ENCODE measurements at places on chromosomes 5 and 9.

DNA sequence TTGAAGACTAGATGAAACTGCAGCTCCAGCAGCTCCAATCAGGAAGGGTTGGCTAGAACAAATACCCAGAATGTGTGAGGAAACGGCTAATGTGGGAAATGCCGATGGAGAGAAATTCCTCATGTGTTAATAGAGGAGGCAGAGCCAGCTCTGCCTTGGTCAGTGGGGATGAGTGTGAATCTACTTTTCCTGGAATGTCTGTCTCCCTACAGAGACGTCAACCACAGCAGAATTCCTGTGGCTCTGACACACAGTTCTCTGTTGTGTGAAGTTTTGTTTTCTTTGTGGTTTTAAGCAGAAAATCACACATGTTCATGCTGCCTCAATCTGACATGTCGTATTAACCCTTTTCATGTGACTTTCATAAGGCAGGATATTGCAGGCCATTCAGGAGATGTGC, 476.6 kb upstream of the WWC1 start:
- no peak for DNase-seq

GRCh38 chr5:79685627-79686026, 4.0 kb upstream of the CMYA5 start:
- no peak for DNase-seq

DNA sequence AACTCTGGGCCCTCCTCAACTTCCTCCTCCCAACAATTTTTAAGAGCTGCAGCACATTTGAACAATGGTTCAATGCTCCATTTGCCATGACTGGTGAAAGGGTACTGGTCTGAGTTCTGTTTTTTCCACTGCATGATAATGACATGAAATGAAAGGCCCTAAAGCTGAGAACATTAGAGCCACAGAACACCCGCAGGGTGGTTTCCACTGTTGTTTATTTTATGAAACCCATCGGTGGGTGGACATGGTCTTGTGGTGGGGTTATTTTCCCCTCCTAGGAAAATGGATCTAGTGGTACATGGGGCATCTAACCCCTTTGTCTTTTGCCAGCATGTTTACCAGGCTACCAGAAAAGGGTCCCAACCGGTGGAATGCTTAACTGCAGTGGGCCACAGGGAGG, 71.8 kb downstream of the SMARCA2 start:
- DNase-seq: no peak

DNA sequence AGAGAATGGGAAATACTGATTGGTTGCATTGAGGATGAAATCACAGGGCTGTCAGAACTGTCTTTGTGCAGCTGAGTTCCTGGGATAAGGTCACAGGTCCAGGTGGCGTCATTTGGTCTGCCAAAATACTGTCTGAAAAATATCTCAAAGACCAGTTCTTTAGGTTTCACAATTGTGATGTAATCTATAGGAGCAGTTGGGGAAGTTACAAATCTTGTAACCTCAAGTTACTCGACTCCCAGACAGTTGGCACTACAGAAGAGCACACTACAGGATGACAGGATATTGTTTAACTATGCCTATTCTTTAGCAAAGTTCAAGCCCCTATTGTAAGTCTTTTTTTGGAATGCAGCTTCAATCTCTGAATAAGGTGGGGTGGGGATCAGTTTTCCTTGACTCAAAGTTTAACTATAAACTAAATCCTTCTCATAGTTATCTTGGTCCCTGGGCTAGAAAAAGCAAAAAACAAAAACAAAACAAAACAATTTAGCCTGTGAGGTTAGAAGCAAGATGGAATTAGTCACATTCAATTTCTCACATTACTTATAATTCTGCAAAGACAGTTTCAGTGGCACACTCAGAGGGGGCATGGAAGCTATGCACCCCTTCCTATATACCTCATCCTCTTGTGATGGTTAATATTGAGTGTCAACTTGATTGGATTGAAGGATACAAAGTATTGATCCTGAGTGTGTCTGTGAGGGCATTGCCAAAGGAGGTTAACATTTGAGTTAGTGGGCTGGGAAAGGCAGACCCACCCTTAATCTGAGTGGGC, 276.0 kb downstream of the AUH start:
- DNase-seq: no peak

- peak; percentile 38 for DNase-seq
These were observed 64.1 kb upstream of the ZNF608 start for GRCh38 chr5:124810396-124811006.

DNA sequence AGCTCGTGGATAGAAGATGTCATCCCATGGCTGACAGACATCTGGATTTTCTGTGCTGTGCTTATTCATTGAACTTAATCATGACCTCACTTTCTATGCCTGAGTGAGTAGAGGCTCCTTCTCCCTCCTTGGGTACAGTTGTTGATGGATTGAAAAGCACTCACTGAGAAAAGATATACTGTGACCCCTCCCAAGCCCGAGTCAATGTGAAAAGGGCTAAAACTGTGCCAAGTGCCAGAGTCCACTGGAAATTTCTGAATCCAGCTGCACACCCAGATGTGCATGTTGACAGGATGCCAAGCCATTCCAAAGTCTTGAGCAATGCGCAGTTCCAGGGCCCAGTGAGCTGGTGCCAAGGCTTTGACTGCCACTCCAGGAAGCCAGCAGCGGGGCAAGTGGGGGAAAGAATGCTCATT, 473.0 kb downstream of the NTRK2 start:
- peak; percentile 13 for DNase-seq

DNA sequence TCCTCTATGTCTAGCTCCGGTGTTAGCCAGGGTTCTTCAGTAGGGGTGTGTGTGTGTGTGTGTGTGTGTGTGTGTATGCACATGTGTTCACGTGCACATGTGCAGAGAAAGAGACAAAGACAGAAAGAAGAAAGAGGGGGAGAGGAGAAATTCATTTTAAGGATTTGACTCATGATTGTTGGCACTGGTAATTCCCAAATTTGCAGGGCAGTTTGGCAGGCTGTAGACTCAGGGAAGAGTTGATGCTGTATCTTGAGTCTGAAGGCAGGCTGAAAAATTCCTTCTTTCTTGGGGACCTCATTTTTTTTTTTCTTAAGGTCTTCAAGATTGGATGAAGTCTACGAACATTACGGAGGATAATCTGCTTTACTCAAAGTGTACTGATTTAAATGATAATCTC, 335.7 kb downstream of the NSG2 start:
- DNase-seq: no peak

DNA sequence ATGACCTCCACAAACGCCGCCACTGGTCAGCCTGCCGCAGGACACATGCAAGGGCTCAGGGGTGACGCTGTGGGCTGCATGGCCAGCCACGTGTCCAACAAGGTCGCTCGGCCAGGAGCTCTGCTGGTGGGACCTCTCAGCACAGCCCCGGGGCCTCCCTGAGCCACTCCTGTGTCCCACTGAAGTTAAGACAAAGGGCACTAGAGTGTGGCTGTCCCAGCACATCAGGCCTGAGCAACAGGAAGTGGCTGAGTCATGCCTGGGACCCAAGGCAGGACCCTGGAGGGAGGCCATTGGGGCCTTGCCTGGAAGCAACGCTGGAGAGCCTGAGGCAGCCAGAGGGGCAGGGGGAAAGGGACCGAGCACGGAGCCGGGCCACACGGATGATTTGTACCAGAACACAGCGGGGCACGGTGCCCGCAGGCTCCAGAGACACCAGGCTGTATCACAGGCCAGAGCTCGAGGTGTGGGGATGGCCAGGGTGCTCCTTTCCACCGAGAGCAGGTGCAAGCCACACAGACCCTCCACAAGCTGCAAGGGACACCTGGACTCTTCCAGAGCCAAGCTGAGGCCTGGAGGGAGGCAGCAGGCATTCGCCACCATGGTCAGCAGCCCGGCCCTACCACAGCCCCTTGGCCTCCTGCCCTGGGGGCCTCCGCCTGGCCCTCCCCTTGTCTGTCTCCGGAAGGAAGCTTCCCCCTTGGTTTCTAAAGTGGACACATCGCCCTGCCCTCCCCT, 6.5 kb upstream of the TMEM210 start:
- DNase-seq: no peak

GRCh38 chr9:78053627-78054026, 22.0 kb upstream of the GNAQ start:
- no peak for DNase-seq

GRCh38 chr5:173564106-173564505, 52.3 kb downstream of the BOD1 start:
- no peak for DNase-seq

DNA sequence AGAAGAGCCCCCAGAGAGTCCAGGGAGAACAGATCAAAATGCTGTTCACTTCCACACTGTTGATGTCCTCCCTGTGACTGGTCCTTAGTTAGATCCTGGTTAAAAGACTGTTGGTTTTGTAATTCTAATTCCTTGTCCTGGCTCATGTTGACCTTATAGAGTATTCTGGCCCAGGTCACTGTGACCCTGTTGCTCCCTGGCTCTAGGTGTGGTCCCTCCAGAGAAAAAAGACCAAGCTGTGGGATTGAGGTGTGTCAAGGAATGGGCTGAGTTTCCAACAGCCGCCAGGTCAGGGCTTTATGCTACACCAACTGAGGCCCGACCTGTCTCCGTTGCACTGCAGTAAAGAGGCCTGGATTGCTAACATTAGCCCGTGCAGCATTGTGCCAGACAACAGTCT, 241.0 kb upstream of the MSX2 start:
- DNase-seq: no peak

GRCh38 chr5:36561601-36562000, 44.8 kb upstream of the SLC1A3 start:
- DNase-seq: no peak

GRCh38 chr9:124135813-124136365, 121.9 kb upstream of the NEK6 start:
- no peak for DNase-seq

GRCh38 chr9:27701587-27701986, 128.3 kb upstream of the C9orf72 start:
- no peak for DNase-seq

DNA sequence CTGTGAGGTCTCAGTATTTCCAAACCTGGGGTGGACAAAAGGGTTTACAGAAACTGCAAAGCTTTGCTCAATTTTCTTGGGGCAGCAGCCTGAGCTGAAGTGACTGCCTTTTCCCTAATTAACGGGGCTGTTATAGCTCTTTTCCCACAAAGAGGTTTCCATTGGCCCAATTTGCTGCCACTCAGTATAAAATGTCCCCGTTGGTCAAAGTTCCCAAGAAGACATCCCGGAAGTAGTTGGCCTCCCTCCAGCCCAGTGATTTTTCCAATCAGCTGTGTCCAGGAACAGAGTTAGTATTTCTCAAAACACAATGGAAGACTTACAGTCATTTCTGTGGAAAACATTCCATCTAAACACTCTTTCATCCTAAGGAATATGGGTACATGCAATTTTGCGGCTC, 643.6 kb downstream of the ACTL7B start:
- DNase-seq: peak; percentile 11
